ENCODE measurements at places on chromosomes 3 and 15.

- no peak for DNase-seq
These were observed 78.0 kb downstream of the MYO1E start for GRCh38 chr15:59294574-59295260.

DNA sequence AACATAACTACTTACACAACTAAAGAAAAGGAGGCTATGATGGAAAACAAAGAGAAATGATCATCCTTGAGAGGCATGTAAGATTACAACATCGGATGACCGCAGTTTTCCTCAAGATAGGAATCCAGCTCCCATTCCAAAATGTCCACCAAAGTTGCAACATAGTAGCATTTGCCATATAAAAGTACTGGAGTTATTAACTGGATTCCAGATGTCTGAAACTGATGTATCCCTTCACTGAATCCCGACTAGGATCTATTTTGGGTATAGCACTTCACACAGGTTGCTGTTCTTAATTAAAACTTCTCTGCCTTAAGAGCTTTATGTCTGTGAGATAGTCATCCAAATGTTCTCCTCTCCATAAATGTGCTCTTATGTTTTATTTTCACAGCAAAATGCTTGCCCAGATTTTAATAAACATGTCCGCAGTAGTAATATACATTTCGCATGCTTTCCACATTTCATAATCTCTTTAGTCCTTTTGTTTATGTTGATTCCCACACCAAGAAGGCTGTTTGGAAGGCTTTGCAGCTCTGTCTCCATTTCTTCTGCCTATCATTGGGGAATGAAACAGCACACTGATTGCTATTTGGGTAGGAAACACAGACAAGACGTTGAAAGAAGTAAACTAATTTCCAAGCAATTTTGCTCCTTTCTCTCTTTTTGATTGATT is 716.5 kb upstream of the CFAP20DC start:
- no peak for DNase-seq

GRCh38 chr3:140018556-140018955 is 83.6 kb downstream of the CLSTN2 start:
- DNase-seq: no peak

DNA sequence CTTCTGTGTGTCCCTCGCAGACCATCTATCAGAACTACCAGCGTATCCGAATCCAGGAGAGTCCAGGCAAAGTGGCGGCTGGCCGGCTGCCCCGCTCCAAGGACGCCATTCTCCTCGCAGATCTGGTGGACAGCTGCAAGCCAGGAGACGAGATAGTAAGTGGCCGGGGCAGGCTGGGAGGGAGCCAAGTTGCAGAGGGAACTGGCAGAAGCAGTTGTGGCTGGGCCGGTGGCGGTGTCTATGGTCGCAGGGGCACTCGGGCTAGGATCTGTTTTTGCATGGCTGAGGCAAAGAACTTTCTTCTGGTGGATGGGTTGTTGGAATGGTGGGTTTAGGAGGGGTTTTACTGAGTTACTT is 10.1 kb downstream of the MCM2 start:
- DNase-seq: no peak

DNA sequence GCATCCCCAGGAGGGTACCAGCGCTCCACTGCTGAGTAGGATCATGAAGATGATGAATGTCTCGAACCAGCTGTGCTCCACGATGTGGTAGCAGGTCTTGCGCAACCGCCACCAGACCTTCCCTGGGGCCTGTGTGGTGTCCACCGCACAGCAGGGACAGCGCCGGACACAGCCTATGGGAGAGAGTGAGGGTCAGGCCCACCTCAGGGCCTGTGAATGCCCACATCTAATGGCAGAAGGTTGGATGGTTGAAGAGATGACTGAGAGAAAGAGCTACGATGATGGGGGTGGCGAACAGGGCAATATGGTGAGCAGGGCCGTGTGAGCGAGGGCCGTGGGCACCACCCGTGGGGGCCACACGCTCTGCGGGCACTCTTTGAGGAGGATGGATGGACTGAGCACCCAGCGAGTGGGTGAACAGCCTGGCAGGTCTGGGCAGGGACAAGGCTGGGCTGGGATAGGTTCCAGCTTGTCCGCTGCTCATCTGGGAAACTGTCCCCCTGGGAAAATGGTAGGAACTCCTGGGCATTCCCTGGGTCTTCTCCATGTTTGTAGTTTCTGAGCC is 74.1 kb downstream of the SCN5A start:
- DNase-seq: no peak

GRCh38 chr3:40878464-40878905 is 320.8 kb upstream of the CTNNB1 start:
- no peak for DNase-seq
